ENCODE measurements at places on chromosomes 6 and 20. TPM values are rescaled to one million over a fixed set of nuclear protein-coding genes. Genes with fewer than 3 reads are reported as not detected.
A peak's percentile ranks its signal among the peaks of the same experiment; 100 is the strongest.

- DNase-seq: peak; percentile 40
These were observed 206.4 kb upstream of the HDDC2 start for GRCh38 chr6:125507987-125508655.

GRCh38 chr6:127538750-127539264, 19.7 kb upstream of the MTCL3 start:
- DNase-seq: no peak

The RIPOR2 gene
- 50.0 TPM for total RNA-seq

- no peak for DNase-seq
These were observed 2.5 kb downstream of the MYLK4 start for GRCh38 chr6:2748183-2748582.

The ADGRF1 gene
- total RNA-seq: not detected

GRCh38 chr6:53258774-53259155, 90.0 kb downstream of the ELOVL5 start:
- DNase-seq: no peak

The FAXC gene
- total RNA-seq: 3.0 TPM

The CTAGE9 gene
- total RNA-seq: not detected

DNA sequence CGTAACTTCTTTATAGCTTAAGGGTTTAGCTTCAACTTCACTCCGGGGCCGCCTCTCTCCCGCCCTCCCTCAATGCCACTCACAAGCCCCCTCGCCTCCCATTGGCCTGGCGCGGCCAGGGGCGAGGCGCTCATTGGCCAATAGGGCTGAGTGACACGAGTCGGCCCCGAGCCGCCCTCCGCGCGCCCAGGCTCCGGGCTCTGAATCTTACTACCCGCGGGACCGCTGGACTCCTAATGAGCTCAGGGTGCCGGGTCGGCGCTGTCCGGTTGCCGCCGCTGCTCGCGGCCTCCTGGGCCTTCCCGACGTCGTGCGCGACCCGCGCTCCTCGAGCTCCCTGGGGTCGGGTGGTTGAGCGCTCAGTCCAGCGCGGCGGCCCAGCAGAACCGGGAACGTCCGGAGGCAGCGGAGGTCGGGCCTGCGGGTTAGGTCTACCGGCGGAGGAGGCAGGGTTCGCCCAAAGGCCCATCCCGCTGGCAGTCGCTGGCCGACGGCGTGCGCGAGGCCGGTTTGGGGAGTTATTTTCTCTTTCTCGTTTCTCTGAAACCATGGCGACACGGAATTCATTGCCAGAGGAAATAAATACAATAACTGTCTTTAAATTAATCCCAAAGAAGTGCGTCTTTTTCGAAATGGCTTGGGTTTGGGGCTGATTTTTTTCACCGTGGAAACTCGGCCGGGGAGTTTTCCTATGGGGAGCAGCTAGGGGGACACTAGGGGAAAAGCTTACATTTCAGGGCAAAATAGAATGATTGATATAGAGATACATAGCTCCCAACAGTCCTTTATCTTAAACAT, at the start of gene SIM1:
TSS of gene SIM1 (minus strand) at position 19 of the 798 bp plus-strand sequence. CDS start 1,453 bp downstream, outside the sequence.
- peak; percentile 98 for DNase-seq

The SLC44A4 gene
- total RNA-seq: 0.16 TPM

Data from myocyte (in vitro differentiated cells).